Thoracic aorta (tissue), 2 donors: ENCODE measurements at places on chromosomes 2 and 18.

DNA sequence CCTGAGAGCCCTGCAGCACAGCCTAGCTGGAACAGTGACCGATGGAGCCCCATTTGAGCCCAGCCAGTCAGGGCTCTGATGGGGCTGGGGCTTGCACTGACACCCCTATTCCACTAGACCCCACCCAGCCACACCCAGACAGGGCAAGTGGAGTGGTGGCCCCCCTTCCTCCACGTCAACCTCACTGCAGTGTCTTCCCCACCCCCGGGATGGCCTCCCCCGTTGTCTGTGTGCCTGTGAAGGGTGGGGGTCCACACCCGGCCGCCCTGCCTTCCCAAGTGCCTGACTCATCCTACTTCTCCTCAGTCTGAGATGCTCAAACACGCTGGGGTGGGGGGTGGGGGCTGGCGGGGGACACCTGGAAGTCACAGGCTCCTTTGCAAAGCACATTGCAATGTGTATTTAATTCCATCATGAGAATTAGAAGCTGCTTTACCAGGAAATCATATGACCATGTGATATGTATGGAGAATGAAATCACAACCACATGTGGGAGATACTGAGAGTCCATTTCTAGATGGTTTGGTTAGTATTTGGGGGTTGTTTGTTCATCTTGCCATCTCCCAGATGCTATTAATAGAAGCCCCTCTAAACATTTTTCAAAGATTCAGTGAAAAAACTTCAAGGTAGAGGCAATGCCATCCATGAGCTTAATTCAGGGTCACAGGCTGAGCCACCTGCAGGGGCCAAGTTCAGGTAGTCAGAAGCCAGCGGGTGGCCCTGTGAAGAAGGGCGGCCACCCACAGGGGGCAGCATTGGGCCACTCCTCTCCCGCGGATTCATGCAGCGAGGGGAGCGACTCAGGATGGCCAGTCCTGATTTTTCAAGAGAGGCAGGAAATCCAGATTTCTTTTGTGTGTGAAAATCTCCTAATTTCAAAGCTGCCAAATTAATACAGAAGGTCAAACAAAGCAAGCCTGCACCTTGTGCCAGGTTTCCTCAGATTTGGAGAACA lies 22.7 kb upstream of the GMPPA start:
- no peak for DNase-seq

DNA sequence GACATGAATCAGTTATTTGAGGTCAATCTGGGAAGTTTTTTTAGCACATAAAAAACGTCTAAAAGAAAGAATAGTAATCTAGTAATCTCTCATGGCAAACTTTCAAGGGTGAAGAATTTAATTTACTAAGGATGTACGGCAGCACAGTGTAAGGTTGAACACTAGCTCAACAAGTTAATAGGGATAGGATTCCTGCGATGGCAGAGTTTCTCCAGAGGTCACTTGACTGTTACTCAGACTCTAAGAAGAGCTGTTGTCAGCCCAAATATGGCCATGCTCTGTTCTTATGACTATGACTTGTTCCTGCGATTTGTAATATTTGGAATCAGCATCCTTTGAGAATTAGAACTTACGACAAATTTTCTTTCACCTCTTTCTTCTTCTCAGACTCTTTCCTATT lies 553.3 kb upstream of the TNP1 start:
- DNase-seq: no peak

GRCh38 chr2:21890041-21890440 lies 766.3 kb downstream of the TDRD15 start:
- DNase-seq: no peak

DNA sequence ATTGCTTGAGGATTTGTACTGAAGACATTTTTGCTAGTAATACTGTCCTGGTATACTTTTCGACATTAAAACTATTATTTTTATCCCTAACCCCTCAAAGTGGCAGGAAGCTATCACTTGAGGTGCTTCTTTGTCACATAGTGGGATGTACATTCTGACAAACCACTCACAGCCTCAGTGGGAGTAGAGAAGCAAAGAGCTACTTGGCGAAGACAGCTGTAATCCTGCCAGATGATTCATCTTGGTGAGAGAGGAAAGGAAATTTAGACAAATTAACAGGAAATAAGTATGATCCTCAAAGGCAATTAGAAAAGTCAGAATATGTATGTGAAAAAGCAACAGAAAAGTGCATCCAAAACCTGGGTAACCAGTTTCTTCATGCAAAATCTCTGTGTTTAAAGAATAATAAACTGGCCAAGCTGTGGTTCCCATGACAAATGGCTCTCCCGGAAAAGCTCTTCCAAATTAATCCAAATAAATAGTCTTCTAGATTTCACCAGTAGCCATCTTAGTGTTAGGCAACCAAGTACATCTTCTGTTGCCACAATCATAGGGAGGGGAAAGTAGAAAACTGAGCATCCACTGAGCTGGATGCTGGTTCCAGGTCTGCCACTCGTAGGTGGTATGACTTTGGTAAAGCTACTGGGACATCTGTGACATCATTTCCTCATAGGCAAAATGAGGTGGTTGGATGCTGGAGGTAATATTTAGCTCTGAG lies 308.0 kb upstream of the LYPD1 start:
- DNase-seq: no peak

GRCh38 chr2:37648331-37649011 lies 23.0 kb downstream of the CDC42EP3 start:
- DNase-seq: no peak

- no peak for DNase-seq
These were observed 105.5 kb upstream of the GLI2 start for GRCh38 chr2:120630031-120630701.

- no peak for DNase-seq
These were observed 198.0 kb downstream of the ALK start for GRCh38 chr2:29723255-29724001.

- DNase-seq: no peak
These were observed 85.9 kb downstream of the FEZ2 start for GRCh38 chr2:36511858-36512603.

- DNase-seq: no peak
These were observed 95.5 kb upstream of the CREB1 start for GRCh38 chr2:207434306-207434705.

DNA sequence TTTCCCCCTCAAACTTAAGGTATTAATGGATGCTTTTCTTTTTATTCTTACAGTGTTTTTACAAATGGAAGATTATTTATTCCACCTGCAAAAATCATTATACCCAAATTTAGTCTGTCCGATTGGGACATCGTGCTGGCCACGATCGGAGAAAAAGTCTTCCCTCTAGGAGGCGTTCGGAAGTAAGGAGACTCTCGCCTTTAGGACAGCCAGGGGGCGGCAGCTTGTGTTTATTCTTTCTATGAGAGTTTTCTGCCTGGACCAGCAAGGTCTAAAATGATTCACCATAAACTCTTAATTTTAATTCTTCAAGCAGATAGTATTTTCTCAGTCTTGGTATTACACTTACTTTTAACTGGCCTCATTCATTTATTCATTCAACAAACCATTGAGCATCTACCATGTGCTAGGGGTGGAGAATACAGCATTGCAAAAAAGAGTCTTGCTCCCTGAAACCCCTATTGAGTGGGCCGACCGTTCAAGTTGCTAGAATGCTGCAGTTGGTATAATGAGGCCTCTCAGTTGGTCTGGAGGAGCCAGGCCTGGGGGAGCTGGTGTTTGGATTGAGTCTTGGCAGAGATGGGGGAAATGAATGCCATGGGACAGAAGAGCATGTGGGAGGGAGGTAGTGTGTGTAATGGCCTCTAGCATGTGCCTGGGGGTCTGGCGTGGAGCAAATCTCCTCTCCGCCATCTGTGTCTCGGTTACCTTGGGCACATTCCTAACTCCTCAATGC lies 38.7 kb downstream of the DCDC2C start:
- DNase-seq: no peak

DNA sequence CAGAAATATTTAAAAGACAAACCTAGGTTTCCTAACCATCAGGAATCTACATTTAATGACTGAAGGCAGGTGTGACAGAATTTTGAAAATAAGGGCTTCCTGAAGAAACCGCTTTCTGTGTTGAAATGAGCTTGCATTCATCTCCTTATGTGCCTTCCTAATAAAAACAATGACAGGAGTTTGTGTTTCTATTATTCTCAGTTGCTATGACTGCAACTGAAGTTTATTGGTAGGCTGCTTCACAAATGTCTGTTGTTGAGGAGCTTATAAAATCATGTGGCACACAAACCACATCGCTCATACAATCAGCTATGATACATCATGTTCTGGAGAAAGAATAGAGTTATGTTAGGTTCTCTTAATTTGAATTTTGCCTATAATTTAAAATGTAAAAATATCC lies 362.7 kb upstream of the SLC8A1 start:
- no peak for DNase-seq

DNA sequence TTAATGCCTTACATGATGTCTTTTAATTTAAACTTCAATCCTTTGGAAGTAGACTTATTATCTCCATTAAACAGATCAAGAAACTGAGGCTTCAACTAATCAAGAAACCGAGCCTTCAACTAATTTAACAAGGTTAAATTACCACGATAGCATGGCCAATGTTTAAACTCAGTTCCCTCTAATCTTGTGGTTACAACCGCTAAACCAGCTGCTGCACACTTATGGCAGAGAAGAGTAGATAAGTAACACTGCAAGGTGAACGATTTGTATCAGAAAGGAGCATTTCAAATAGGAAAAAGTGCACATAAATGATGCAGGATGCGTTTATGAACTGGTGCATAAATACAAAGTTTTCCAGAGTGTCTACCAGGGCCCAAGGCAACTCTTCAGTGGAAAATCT lies 144.6 kb upstream of the CAVIN2 start:
- DNase-seq: no peak

GRCh38 chr2:154452906-154453493 lies 245.5 kb upstream of the KCNJ3 start:
- no peak for DNase-seq

DNA sequence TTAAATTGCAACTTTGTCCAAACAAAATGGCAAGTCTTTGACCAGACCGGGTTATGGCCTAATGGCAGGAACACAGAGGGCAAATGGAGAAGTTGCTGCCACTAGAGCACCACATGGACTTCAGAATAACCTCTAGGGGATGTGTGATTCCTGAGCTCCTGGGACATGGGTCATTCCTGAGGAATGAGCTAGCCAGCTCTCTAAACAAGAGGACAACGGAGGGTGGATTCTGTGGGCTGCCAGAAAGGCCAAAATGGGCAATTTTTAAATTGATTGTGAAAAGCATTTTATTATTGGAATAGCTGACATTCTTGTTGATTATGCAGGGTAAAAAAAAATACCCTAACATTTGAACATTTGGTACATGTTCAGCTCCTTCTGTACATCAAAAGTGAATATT lies 109.8 kb upstream of the FZD5 start:
- DNase-seq: no peak

- DNase-seq: no peak
These were observed 173.4 kb upstream of the SATB2 start for GRCh38 chr2:199631129-199631528.

DNA sequence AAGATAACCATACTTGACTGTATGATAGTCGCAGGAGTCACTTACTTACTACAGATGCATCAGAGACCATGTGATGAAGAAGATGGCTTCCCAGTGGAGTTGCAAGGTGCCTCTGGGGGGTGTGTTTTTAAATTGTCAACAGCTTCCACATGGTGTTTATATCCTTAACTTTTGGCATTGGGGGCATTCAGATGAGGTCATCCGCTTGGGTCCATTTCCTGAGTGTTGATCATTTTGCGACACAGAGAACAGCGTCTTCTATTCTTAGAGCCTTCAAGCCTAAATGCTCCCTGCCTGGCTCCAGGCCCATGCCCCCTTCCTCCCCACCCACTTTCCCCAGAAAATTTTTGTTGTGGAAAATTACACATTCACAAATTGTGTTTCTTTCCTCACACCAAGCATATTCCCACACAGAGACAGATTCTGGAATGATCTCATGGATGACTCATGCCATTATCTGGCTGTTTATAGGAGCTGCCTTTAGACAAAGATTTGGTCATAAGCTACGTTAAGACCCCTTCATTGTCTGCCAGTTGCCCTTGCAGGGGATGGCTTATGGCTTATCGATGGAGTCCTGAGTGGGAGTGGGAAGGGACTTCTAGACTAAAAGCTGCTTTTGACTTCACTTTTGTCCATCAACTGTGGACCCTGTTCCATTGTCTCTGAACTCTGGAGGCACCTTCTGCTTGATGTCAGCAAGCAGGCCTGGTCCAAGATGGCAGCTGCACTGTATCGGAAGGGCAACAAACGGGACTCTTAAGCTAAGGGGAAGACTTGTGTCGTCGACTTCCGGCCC lies 91.8 kb downstream of the CABLES1 start:
- no peak for DNase-seq

DNA sequence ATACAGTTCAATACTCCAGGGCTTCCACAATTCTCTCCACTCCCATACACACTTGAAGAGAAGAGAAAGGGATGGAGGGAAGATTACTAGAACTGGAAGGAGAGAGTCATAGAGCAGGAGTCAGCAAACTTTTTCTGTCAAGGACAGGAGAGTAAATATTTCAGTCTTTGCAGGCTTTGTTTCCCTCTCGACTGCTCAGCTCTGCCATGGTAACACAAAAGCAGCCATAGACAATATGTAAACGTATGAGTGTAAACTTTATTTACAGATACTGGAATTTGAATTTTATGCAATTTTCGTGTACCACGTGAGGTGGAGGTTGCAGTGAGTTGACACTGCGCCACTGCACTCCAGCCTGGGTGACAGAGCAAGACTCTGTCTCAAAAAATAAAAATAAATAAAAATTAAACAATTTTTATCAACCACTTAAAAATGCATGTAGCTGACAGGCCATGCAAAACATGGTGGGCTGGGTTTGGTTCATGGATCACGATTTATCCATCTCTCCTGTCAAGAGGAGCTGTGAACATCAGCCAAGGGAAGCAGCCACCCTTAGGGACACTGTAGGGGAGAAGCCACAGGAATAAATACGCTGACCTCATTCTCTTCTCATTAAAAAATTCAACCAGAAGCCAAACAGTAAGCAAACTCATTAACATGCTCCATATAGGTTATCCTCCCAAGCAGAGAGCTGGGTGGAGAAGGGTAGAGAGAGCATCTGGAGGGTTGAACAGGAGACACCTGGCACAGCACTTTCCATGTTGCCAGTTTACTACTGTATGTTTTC lies 266.4 kb upstream of the FN1 start:
- DNase-seq: no peak

DNA sequence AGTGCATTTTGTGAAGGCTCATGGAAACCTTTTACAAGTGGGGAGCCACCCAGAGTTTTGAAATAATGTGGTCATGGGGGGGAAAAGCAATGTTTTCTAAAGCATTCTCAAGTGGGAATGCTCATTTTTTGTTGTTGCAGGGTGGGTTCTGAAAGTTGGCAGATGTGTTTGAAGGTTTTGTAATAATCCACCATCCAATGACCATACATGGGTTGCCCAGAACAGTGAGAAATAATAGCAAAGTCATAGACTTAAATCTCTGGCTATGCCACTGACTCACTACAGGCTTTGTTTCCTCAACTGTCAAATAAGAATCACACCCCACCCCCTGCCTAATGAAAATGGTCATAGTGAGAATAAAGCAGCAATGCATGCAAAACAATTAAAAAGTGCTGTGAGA lies 2.9 kb downstream of the DSG3 start:
- DNase-seq: no peak
